Hepatocyte (in vitro differentiated cells): ENCODE measurements at places on chromosomes 11 and 22.

- DNase-seq: no peak
Measured at GRCh38 chr11:88377144-88377543, 39.6 kb upstream of the CTSC start.

GRCh38 chr11:35846874-35847273 lies 97.0 kb upstream of the LDLRAD3 start:
- DNase-seq: no peak

GRCh38 chr22:38214302-38215056 lies 12.7 kb downstream of the MAFF start:
- peak; percentile 81 for DNase-seq

DNA sequence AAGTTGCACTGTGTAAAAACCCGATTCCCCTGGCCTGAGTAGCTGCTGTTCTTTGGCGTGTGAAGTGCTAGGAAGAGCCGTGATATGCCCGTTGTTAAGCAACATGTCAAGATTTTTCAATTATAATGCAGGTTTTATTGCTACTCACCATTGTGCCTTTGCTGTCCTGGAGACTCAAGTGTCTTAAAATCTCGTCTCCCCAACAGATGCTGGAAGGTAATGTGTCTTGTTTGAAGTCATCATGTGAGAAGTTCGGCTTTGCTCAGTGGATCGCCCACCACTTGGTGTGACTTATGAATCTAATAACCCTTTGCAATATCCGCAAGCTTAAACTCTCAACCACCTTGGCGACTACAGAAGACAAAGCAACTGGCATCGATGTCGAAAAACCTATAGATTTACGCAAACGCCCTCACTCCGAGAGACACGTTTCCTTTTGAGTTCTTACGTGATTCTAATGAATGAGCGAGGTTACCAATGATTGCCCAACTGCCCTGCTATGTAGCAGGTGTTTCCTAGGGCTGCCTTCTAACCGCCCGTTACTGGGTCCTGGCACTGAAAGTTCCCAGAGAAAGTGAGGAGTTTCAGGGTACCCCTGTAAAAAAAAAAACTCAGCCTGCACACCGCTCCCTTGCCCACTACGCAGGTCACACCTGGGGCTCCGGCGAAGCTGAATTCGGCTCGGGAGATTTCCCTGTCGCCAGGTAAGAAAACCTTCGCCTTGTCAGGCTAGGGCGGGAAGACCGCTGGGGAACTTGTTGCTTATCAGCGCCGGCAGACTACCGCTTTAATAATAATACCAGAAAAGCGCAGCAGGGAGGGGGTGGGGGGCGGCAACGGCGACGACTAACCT lies 21.2 kb upstream of the BDNF start:
- DNase-seq: no peak

- peak; percentile 69 for DNase-seq
Measured at GRCh38 chr11:128553662-128554362, 33.5 kb downstream of the ETS1 start.

DNA sequence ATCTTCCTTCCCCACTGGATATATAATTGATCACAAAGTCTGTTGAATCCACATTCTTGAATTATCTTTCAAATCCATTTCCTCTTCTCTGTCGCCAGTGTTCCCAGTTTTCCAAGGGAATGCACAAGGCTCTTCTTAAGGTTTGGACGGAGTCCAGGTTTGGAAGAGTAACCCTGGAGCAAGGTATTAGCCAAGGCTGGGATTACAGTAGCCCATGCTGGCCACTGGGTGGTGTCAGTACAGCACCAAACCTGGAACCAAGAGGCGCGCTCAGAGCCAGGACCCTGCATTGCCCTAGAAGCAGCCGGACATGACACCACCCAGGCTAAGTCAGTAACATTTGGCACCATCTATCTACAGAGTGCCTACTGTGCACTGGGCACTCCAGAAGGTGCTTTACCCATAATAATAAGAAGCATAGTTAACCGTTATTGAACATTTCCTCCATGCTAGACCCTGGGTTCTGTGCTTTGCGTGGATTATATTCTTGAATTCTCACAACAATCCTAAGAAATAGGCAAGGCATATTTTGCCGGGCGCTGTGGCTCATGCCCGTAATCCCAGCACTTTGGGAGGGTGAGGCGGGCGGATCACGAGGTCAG lies 48.0 kb upstream of the CLPB start:
- DNase-seq: peak; percentile 75

DNA sequence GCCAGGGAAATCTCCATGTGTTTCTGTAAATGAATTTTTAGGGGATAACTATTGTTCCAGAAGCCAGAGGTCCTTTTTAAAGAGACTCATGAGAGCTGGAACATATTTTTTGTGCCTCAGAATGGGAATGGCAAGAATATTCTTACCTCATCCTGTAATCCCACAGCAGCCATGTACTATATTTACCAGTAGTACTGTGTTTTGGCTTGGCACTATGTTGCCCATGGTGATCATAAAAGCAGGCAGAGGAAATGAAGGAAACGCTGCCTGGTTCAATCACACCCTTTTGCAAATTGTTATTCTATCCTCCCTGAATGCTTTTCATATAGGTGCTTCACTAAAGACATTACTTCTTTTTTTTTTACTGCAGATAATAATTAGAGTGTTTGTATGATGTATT lies 81.0 kb downstream of the ANO3 start:
- DNase-seq: no peak

DNA sequence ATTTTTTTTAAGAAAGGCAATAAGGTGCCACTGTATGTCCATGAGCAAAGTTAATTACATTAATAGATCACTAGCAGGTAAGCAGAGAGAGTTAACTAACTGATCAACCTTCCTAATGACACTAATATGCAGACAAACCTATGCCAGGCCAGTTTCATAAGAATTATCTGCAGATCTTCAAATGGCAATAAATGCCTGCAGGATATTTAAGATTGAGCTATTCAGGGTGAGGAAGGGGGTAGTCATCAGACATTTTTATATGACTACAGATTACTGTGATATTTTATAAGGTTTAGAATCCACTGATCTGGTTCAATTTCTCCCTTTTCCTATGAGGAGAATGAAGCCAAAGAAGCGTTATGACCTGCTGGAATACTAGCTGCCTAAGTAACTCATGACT lies 30.2 kb downstream of the CARD18 start:
- no peak for DNase-seq

DNA sequence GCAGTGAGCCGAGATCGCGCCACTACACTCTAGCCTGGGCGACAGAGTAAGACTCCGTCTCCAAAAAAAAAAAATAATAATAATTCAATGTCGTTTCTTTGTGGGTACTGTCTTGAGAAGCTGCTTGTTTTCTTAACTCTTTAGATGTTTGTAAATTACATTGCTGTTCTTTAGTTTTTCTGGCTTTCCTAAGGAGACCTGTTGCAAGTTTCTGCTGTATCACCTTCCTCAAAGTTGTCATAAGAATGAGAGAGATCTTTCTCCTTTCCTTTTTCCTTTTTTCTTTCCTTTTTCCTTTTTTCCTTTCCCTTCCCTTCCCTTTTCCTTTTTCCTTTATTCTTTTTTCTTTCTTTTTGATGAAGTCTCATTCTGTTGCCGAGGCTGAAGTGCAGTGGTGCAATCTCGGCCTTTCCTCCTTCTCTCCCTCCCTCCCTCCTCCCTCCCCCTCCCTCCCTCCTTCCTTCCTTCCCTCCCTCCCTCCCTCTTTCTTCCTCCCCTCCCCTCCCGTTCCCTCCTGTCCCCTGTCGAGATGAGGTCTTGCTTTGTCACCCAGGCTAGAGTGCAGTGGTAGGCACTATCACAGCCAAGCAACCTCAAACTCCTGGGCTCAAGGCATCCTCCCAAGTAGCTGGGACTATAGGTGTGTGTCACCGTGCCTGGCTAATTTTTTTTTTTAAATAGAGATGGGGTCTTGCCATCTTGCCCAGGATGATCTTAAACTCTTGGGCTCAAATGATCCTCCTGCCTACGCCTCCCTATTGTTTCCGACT lies 15.3 kb downstream of the HIPK3 start:
- no peak for DNase-seq

DNA sequence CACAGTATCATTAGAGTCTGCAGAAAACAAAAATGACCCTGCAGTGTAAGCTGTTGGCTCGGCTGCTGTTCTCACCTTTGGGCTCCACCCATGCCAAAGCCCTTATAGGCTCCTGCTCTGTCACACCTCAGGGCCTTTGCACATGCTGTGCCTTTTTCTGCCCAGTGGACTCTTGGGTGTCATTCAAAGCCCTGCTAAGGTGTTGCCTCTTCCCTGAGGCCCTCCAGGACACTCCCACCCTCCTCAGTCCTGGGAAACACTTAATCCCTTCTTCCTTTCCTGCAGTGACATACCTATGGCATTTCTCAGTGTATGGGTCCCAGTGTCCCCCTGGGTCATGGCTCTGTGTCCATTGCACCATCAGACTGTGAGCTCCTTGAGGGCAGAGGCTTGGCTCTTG lies 29.1 kb upstream of the CACNG2 start:
- DNase-seq: no peak

- DNase-seq: no peak
Measured at GRCh38 chr11:87007963-87008362, 29.8 kb upstream of the TMEM135 start.

GRCh38 chr11:64536396-64536941 lies 54.6 kb upstream of the SLC22A12 start:
- no peak for DNase-seq

- DNase-seq: no peak
Measured at GRCh38 chr11:105032495-105032894, 2.4 kb downstream of the CASP1 start.

DNA sequence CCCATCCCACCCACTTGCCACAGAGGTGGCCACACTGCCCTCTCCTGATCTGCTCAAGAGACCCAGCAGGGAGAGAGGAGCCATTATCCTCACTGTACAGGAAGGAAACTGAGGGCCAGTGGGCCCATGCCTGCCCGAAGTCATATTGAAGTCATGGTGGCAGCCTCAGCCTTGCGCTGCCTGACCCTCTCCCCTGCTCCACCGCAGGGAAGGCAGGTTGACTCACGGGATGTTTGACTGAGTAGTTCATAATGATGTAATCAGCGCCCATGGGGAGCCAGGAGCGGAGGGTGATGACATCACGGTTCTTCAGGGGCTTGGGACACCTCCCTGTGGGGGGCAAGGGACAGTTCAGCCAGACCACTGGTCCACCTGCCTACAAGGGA lies 6.1 kb upstream of the ARAP1 start:
- no peak for DNase-seq

- DNase-seq: peak; percentile 66
Measured at GRCh38 chr22:20904008-20904979, 12.9 kb upstream of the CRKL start.

DNA sequence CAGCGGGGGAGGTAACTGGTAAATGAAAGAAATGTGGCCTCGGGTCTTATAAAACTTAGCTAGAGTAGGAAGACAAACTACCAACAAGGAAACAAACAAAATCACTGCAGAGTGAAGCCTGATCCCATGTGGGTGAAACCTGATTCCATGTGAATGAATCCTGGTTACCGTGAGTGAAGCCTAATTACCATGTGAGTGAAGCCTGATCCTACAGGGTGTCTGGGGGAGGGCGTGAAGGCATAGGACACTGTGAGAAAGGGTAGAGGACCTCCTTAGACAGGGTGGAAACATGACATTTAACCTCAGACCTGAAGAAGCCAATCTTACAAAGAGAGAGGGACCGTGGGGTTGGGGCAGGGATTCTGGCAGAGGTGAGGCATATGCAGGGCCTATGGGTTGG lies 106.2 kb upstream of the USP47 start:
- DNase-seq: no peak

DNA sequence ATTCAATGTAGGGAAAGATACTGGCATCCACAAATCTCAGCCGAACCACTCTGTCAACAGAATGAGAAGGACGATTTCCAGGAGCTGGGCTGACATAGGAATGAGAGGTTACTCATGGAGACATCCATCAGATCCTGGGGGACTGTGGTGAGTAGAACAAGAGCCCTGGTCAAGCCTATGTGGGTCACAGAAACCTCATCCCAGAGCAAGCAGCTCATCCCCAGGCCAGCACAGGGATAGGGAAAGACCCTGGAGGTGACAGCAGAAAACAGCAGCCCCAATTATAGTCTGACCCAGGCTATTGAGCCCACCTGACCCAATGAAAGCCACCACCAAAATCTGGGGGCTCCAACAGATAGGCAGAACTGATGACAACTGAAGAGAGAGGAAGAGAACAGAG lies 128.0 kb upstream of the SERPIND1 start:
- DNase-seq: no peak

- DNase-seq: no peak
Measured at GRCh38 chr11:92711926-92712325, 257.5 kb upstream of the MTNR1B start.

- DNase-seq: no peak
Measured at GRCh38 chr11:6920702-6921101, at the start of gene OR2D3. TSS of gene OR2D3 (plus strand) at chr11:6921002. CDS start at chr11:6921002, 0 bp downstream.

DNA sequence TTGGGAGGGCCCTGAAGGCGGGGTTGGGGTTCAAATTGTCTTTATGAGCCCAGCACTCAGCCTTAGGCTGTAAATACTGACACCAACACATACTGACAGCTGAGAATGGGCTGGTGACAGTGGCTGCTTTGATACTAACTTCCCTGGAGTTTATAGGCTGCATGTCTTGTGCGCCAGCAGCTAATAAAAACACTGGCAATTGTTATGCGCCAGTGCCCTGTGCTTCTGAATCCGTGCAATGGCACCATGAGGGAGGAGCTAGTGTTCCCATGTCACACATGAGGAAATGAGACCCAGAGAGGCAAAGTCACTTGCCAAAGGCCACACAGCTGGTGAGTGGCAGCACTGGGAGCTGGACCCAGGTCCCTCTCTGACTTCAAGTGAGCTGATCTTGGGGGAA lies 23.8 kb downstream of the SHISAL1 start:
- no peak for DNase-seq

- peak; percentile 64 for DNase-seq
Measured at GRCh38 chr11:68342459-68343158, 30.2 kb downstream of the LRP5 start.

- no peak for DNase-seq
Measured at GRCh38 chr22:23029521-23030228, 40.6 kb upstream of the GNAZ start.

DNA sequence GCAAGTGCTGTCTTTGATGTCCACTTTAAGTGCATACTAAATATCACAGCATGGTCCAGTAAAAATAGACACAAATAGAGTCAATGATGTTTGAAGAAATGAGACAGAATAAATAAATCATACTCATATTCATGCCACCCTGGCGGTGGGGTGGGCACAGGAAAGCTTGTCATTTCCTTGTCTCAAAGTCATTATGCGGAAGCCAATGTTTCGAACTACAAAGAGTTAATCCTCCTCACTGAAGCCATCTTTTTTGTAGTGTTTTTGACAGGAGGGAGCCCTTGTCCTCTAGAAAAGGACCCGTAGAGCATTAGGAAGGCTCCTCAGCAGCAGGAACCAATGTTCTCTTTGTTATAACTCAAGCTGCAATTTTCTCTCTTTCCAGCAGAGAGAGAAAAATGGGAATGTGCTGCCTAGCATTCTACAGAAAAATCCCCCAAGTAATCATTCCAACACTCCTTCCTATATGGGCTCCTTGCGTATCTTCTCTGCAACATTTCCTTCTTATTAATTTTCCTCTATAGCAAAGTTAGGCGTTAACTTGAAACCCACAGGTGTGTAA lies 30.6 kb downstream of the SC5D start:
- no peak for DNase-seq

GRCh38 chr22:20509344-20510047 lies 2.1 kb downstream of the MED15 start:
- peak; percentile 94 for DNase-seq

GRCh38 chr11:75763846-75764245 lies 4.7 kb upstream of the DGAT2 start:
- DNase-seq: no peak
